ENCODE measurements at places on chromosomes 2 and 18. TPM values are rescaled to one million over a fixed set of nuclear protein-coding genes. Genes with fewer than 3 reads are reported as not detected.

- DNase-seq = no peak
Observed at GRCh38 chr2:238920601-238921001, 72.7 kb downstream of the TWIST2 start.

- no peak for DNase-seq
Observed at GRCh38 chr2:99504844-99505584, 15.2 kb upstream of the REV1 start.

DNA sequence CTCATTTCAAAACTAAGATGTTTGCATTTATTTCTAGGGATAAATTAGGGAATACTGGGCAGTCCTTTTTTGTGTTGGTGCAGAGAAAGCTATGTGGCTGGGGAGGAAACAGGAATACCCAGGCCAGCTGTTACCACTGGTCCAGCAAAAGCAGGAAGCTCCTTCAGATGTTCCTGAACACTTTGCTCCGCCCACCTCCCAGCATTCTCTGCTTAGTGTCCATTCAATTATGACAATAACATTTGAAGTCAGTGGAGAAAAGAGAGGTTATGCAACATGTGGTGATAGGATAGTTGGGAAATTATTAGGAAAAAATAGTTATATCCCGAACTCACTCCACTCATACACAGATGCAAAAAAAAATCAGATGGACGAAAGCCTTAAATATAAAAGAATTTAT is 22.1 kb upstream of the ARPC2 start:
- no peak for DNase-seq

GRCh38 chr2:168241208-168241607 is 6.2 kb downstream of the STK39 start:
- DNase-seq = no peak

GRCh38 chr2:187687585-187687984 is 133.3 kb upstream of the TFPI start:
- no peak for DNase-seq

GRCh38 chr2:127143841-127144782 is 37.2 kb upstream of the BIN1 start:
- no peak for DNase-seq

- DNase-seq = no peak
Observed at GRCh38 chr2:18664421-18664820, 75.1 kb upstream of the NT5C1B start.

DNA sequence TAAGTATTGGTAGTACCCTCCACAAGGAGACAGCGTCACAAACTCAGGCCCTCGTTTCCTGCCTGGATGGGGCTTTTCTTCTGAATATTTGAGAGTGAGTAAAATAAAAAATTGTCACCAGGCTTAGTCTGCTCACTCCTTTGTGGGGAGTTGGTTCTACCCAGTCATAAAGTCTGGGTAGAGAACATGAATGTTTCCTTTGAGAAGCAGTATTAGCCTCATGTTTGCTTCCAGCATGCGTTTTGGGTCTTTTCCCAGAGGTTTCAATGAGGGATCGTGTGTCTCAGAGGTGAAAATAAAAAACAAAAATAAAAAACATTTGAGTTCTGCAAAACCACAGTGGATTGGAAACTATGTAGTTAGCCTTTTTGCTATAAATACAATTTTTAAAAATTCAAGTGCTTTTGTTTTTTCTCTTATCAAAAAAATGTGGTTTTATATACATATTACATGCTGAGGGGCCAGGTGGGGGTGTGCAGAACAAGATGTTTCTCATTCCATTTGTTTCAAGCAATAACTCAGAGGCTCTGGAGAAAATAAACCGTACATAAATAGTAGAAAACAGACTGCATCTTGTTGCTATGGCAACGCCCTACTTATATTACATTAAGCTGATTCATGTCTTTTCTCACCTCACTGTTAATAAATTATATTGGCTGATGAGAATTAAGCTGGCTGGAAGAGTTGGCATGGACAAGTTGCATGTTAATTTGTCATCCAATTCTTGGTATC is 225.4 kb upstream of the FBXO11 start:
- DNase-seq = no peak

- no peak for DNase-seq
Observed at GRCh38 chr18:26356045-26356785, 130.0 kb downstream of the TAF4B start.

DNA sequence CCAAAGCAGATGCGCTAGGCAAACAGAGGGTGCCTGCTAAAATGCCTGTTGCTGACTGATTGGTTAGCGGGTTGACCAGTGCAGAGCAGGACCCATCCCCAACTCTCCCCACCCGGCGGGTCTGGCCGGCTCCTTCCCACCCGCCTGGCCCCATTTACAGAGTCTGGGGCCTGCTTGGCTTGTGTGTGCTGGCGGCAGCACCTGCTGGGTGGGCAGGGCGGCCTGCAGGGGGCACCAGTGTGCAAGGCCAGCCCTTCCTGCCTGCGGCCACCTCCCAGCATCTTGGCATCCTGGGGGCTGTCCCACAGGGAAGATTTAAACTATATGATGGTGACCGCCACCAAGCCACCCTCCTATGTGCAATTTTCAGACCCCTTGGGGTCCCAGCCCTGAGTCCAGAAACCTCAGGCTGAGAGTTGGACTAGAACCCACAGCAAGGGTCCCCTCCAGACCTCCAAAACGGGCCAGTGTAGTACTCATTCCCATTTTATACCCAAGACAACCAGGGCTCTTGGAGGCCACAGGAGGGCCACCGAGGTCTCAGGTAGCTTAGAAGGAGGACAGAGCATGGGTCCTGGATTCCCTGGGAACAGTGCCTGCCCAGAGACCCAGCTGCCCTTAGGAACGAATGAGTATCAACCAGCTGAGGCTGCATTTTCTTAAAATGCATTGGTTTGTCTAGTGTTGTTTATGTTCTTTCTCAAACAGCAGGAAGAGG is 173.6 kb downstream of the SMAD7 start:
- no peak for DNase-seq

DNA sequence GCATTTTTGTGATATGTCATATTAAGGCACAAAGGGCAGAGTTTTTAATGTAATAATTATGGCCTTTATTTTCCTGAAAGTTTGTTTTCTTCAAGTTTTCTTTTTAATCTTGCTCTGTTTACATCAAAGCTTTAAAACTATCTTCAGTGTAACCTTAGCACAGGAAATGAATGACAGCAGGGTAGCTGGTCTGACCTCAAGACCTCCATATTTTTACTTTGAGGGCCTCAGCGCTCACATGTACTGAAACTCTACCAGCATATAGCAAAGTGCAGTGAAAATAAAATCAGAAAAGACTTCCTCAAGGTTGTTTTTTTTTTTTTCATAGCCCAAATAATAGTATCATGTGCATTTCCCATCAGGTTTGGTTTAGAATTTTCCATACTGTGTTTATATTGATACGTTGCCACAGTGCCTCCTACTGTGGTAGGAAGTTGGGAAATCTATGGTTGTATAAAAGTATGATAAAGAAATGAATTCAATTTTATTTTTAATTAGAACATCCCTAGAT is 163.4 kb downstream of the UBE2E3 start:
- no peak for DNase-seq

DNA sequence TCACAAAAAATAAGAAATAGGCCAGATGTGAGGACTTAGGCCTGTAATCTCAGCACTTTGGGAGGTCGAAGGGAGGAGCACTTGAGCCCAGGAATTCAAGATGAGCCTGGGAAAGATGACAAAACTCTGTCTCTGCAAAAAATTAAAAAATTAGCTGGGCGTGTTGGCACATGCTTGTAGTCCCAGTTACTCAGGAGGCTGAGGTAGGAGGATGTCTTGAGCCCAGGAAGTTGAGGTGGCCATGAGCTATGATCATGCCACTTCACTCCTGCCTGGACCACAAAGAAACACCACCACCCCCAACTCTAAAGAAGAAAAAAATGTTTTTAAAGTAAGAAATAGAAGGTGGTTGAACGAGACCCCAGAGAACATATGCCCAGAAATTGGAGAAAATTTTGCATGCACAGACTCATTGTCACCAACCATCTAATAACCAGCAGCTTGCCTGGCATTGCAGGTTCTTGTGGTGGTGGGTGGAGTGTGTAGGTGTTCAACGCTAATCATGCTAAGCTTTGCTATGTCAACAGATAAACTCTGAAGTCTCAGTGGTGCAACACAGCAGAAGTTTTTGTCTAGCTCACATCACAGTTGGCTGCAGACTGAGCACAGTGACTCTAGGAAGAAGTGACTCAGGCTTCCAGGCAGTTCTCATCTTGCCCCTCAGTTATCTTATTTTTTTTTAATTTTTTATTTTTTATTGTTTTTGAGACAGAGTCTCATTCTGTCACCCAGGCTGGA is 18.6 kb downstream of the ARL4C start:
- DNase-seq = no peak

- DNase-seq = no peak
Observed at GRCh38 chr2:73776869-73777519, 2.9 kb downstream of the DUSP11 start.

- no peak for DNase-seq
Observed at GRCh38 chr2:18047896-18048657, 169.6 kb downstream of the KCNS3 start.

DNA sequence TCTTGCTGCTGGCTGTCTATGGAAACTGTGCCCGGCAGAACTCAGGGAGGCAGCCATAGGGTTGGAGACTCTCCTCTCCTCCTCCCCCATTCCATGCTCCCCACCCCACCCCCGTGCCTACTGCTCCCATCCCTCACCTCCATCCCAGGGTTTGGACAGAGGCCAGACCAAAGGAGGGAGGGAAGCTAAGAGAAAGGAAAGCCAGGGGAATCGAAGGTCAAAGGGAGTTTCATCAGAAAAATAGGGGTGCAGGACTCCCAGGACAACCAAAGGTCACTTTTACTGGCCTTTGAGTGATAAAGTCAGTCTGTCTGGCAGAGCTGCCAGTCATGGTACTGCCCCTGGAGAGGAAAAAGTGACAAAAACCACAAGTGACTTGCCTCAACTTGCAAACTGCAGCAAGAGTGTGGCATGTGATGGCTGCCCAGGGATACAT is 187.3 kb upstream of the CTAGE1 start:
- DNase-seq = no peak

- DNase-seq = no peak
Observed at GRCh38 chr18:76213991-76214390, 281.1 kb downstream of the ZNF516 start.

IL36RN gene
- total RNA-seq = 0.25 TPM

KCNJ3 gene
- total RNA-seq = 4.2 TPM

SCYGR4 gene
- total RNA-seq = not detected

CCDC148 gene
- total RNA-seq = not detected

FAM237A gene
- total RNA-seq = not detected

IL36B gene
- total RNA-seq = not detected

FTCDNL1 gene
- total RNA-seq = 2.5 TPM

Data from vagina (tissue), 2 donors.